ENCODE measurements at places on chromosomes 12 and 14.

DNA sequence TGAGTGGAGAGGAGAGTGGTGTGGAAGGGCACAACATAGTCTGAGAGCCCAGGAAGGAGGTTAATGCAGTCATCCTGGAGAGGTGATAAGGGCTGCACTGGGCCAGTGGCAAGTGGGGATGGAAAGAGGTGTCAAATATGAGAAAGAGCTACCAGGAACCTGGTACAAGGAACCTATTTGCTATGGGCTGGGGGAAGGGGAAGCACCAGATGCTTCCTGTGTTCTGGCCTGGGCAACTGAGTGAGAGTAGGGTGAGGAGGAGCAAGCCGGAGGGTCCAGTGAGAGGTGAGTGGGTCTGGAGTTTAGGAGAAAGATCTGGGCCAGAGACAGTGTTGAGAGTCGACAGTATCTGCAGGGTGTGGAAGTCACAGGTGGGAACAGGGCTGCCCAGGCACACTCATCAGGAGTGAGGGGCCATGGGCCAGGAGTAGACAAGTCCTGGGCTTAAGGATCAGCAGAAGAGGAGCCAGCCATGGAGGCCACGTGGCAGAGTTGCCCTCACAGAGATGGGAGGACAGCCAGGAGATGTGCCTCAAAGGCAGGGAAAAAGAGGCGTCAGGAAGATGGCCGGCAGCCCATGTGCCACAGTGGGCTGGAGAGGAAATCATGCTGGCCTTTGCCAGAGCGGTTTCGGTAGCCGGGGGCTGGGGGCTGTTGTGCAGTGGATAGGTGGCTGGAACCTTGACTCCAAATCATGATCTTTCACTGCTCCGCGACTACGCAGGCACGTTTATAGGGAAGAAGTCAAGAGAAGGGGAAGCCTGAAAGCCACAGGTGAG, 2.9 kb upstream of the AQP6 start:
- DNase-seq = no peak

GRCh38 chr14:52553002-52553670, 500 bp downstream of the GPR137C start:
- no peak for DNase-seq

DNA sequence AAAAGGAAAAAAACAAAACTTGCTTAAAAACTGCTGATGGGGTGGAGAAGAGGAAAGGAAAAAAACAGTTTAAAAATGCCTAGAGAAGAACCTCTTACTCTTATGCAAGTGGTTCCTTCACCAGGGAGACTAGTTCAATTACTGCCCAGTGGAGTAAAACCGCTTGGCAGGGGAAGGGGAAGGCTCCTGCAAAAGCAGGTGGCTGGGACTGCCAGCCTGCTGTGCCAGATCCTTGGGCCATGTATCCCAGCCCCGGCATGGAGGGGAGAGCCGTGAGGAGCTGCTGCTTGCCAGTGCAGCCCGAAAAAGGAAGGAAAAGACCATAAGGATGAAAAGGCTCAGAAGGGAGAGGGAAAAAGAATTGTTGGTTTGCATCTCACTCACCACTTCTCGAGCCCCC, 123.0 kb downstream of the FSCB start:
- no peak for DNase-seq

DNA sequence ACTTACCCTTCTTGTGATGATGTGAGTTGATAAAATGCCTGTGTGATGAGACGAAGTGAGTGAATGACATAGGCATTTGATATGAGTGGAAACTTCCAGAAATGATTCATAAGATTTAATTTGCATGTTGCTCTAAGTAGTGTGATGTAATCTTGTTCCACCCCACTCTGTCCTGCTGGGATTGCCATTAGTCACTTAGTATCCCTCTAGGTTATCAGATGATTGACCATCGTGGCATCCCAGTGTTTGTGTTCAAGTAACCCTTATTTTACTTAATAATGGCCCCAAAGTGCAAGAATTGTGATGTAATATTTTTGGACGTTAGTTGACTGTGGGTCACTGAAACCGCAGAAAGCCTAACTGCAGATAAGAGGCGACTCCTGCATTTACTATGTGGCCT, 214.4 kb upstream of the DIO2 start:
- no peak for DNase-seq

DNA sequence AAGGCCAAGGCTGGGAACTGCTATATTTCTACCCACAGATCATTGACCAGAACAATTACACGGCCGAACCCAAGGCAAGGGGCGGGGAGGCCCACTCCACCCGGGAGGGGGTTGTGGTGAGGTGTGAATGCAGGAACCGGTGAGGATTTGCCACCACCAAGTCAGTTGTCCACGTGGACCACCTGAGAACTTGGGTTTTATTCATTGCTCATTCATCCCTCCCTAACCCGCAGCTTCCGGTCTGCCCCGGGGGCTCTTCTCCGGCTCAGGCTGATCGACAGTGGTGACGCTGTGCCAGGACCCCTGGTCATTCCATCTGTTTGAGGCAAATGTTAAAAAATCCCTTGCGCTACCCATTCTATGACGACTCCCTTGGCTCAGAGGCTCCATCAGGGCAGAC, 127.7 kb upstream of the RTL1 start:
- DNase-seq = no peak

DNA sequence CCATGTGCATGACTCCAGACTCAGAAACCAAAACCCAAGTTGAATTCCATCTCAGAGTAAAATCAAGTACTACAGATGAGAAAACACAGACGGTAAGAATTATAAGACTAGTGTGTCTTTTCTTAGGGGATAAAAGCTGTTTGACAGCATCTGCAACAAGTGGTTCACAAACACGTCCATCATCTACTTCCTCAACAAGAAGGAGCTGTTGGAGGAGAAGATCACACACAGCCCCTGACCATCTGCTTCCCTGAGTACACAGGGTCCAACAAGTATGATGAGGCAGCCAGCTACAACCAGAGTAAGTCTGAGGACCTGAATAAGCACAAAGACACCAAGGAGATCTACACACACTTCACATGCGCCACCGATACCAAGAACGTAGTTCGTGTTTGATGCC, 110.7 kb upstream of the ATF7IP start:
- no peak for DNase-seq

DNA sequence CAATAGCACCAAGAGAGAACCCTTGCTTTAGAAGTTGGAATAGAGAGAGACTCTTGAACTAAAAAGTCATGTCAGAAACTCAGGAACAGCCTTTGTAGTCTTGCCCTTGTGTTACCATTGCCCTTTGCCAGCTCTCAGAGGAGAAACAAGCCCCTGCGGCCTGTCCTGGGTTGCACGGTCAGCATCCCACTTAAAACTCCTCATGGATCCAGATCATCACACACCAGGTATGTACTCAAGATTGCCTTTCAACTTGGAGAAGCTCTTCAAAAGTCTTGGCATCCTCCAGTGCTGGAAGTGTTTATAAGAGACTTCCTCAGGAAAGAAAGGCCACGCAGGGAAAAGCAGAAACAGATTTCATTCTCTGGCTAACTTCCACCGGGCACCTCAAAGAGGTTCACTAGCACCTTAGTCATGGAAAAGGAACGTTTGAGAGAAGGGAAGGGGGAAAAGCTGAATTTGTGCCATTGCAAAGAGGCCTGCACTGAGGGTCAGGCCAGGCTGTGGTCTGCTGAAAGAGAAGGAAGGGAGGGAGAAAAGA, 594.2 kb downstream of the MED13L start:
- DNase-seq = no peak

DNA sequence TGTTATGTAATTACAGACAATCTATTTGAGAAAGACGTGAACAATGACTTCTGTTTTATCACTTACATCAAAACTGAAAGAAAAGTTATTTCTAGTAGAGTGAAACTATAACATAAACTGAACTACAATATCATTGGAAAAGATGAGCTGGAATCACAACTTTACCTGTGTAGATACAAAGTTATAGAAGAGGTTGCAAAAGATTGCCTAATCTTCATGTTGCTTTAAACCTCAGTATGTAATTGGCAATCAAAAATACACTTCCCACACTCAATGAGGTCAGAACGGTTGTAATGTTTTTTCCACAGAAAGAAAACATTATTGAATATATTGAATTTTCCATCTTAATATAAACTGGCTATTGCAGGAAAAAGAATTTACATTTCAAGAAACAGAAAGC, 37.7 kb upstream of the GXYLT1 start:
- no peak for DNase-seq

GRCh38 chr12:5499566-5500330, 67.8 kb downstream of the NTF3 start:
- no peak for DNase-seq

DNA sequence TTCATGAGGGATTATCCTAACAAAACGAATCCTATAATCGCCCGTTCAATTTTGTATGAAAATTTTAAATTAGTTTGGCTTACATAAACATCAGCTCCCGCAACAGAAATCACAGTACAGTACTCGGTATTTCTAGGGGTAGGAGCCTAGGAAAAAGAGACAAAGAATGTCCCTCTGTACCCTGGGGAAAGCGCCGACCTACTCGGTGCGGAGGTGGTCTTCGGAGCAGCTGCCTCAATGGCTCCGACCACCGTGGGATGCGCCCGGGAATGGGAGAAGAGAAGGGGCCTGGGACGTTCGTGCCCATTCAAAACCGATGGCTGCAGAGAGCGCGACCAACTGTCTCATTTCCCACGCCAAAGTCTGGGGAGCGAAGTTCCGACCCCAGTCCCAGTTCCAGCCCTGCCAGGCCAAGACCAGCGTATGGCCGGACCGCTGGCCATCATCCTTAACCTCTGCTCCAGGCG, 618 bp downstream of the GNPNAT1 start:
- DNase-seq = no peak

DNA sequence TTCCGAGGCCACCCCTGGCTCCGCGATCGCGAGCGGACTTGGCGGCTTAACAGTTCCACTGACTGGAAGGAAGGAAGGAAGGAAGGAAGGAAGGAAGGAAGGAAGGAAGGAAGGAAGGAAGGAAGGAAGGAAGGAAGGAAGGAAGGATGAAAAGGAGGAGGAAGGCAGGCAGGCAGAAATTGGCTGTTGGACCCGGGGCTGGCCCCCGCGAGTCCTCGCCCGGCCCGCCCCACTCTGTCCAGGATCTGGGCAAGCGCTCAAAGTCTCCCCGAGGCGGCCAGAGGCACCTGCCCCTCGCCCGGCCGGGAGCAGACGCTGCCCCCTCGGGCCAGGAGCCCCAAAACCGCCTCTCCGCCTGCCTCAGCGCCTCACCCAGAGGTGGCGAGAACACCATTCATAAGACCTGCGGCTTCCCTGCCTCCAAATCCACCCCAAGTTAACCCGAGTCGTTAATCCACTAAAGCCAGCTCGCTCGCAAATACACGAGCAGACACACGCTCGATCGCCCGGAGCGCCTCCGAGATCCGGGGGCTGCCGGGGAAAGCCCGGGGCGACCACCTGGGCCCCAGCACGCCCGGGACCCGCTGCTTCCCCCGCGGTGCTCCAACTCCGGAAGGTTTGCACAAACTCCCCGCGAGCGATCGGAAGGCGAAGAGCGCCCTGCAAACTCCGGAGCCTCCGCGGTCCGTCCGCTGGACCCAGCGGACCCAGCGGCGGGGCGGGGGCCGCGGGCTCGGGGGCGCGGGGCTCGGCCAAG, 844 bp downstream of the DPF3 start:
- no peak for DNase-seq

- no peak for DNase-seq
Measured at GRCh38 chr12:75759842-75760572, 248.6 kb upstream of the KRR1 start.

GRCh38 chr12:120350576-120351350, 18.2 kb downstream of the MSI1 start:
- no peak for DNase-seq

- no peak for DNase-seq
Measured at GRCh38 chr12:121238086-121238485, 28.2 kb downstream of the P2RX4 start.

GRCh38 chr14:78278464-78279250, 108.5 kb downstream of the NRXN3 start:
- no peak for DNase-seq

- DNase-seq = no peak
Measured at GRCh38 chr14:103138301-103139131, 15.3 kb downstream of the TNFAIP2 start.

DNA sequence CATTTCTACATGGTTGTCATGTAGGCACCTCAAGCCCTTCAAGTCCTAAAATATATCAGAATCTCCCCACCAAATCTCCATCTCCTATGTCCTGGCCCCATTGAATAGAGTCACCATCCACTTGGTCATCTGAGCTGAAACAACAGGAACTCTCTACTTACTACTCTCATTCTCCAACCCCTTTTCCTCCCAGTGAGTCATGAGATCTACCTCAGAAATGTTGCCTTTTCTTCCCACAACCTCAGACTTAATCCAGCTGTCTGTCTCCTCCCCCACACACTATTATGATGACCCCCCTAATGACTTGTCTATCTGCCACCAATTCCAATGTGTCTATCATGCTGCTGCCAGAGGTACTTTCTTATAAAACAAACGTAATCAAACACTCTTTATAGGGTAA, 72.3 kb upstream of the TMEM263 start:
- DNase-seq = no peak

- peak; percentile 32 for DNase-seq
Measured at GRCh38 chr12:69052613-69053408, 119.8 kb upstream of the CPM start.

DNA sequence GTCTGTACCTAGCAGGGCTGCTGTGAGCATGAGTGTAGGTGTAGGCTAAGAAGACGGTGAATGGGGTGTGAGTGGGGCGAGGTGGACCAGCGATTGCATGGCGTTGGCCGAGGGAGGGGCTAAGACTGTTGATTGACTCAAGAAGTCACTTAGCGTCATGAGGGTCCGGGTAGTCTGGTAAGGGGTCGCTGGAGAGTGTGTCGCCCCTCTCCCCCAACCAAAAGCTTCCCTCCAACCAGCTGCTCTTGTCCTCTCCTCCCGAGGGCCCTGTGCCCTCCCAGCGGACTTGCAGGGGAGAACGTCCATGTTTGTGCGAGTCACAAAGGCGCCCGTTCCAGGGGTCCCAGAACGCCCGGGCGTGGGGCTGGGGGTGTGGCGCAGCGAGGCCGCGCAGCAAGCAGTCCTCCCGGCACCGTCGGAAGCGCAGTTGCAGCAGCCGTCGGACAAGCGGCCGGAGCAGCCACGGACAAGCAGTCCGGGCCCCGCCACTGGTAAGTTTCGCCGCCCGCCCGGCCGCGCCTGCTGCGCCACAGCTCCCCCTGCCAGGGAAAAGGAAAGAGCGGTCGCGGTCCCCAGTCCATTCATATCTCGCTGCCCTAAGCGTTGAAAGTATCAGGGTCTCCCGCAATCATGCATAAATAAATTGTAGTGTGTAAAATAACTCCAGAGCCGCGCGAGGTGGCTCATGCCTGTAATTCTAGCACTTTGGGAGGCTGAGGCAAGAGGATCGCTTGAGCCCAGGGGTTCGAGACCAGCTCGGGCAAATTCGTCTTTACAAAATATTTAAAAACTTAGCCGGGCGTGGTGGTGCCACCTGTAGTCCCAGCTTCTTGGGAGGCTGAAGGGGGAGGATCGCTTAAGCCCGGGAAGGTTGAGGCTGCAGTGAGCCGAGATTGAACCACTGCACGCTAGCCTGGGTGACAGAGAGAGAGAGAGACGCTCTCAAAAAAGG, at the start of gene CCDC63:
Gene CCDC63, plus strand, starts transcription at position 373 of the 952 bp plus-strand sequence. CDS start 5,968 bp downstream, outside the sequence.
- DNase-seq = no peak

DNA sequence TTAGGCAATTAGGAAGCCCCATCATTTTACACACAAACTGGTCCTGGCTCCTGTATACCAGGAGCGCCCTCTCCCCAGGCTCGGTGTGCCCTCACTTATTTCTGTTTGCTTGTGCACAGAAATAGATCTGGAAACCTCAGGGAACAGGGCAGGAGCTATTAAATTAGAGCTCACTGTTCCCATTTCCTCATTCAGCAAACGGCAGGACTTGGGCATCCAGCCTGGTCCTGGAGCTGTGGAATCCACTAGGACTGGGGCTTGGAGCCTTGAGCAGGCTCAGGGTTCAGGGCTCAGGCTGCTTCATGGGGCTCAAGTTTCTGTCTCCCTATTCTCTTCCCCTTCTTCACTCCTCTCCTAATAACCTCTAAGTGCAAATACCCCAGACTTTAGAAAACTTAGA, 91.3 kb downstream of the VCPKMT start:
- DNase-seq = no peak

Data from GM12878 (cell line).